ENCODE measurements at places on chromosomes 1 and 21.
A peak's percentile ranks its signal among the peaks of the same experiment; 100 is the strongest.

DNA sequence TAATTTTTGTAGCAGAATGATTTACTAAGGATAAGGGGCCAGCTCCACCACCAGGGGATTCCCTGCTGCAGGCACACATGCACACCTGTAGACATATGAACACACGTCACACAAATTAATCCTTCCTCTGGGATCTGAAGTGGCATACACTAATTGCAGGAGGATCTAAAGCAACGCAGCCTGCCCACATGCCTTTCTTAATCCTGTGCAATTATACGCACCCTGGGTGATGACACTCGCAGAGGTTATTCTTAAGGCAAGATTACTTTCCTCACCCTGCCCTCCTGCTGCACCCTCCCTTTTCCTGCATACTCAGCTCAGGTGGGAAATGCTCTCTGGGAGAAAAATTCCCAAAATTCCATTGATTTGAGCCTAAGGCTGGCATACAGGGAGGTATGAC is 7.5 kb upstream of the LORICRIN start:
- DNase-seq, result no peak

DNA sequence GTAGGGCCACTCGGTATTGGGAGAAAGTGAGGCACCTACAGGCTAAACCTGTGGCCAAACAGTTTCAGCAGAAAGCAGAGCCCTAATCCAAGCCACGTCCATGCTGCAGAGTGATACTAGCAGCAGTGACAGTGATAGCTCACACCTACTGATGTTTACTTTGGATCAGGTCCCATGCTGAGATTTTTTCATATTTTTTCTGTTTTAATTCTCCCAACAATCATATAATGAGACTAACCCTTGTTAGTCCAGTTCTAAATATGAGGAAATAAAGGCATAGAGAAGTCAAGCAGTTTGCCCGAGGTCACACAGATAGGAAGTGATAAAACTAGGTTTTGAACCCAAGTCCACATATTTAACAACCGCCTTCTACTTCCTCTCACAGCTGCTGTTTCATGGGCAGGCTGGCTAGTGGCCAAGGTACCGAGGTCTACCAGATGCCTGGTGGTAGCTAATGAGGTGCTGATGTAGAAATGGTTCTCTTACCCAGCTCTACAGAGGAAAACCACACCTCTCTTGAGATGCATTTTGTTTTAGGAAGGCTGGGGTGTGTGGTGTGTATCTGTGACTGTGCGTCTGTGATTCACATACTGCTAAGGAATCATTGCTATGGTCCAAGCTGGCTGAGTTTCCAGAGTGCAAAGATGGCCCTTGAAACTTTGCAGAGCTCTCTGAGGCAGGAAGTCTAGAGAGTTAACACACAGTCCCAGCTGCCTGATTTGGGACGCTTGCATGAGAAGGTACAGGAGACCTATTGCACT is 80.3 kb upstream of the ARTN start:
- peak; percentile 85 for DNase-seq

DNA sequence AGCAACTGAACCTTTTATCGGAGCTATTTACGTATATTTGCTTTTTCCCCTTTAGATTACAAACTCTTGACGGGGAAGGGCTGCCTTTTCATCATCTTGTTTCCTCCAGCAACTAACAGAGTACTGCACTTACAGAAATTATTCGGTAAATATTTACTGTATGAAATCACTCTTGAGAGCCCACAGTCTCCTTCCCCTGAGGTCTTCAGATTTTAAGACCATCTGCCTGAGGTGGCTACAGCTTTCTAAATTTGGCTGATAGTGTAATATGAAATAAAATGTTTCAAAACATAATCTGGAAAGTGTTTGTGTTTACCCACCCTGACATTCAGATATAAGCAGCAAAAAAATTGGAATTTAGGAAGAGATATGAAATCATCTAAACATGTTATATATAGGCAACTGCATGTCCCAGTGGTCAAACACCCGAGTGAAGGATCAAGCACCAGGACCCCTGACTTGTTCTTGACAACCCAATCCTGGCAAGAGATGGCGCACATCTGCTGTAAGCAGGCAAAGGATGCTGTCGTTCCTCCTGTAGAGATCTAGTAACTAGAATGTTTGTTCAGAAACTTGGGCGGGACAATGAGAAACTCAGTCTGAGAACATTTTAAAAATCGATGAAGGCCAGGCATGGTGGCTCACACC is 60.9 kb downstream of the SIPA1L2 start:
- DNase-seq, result no peak

- no peak for DNase-seq
Measured at GRCh38 chr21:26227130-26227529, 56.6 kb upstream of the APP start.

- DNase-seq, result no peak
Measured at GRCh38 chr21:45403825-45404729, 888 bp upstream of the COL18A1 start.

- DNase-seq, result no peak
Measured at GRCh38 chr1:25725482-25725881, 74.5 kb upstream of the SELENON start.

- DNase-seq, result no peak
Measured at GRCh38 chr21:28822486-28823335, 170.0 kb downstream of the LTN1 start.

- no peak for DNase-seq
Measured at GRCh38 chr1:116667078-116667574, 407 bp downstream of the IGSF3 start.

GRCh38 chr21:42661688-42662429 is 8.4 kb downstream of the PDE9A start:
- DNase-seq, result no peak

GRCh38 chr1:18409609-18410237 is 71.0 kb upstream of the KLHDC7A start:
- DNase-seq, result no peak

DNA sequence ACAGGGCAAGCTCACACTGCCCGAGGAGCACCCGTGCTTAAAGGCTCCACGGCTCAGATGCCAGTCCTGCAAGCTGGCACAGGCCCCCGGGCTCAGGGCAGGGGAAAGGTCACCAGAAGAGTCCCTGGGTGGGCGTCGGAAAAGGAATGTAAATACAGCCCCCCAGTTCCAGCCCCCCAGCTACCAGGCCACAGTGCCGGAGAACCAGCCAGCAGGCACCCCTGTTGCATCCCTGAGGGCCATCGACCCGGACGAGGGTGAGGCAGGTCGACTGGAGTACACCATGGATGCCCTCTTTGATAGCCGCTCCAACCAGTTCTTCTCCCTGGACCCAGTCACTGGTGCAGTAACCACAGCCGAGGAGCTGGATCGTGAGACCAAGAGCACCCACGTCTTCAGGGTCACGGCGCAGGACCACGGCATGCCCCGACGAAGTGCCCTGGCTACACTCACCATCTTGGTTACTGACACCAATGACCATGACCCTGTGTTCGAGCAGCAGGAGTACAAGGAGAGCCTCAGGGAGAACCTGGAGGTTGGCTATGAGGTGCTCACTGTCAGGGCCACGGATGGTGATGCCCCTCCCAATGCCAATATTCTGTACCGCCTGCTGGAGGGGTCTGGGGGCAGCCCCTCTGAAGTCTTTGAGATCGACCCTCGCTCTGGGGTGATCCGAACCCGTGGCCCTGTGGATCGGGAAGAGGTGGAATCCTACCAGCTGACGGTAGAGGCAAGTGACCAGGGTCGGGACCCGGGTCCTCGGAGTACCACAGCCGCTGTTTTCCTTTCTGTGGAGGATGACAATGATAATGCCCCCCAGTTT is 1.3 kb downstream of the CELSR2 start:
- DNase-seq, result no peak

GRCh38 chr1:202688401-202688800 is 21.9 kb downstream of the SYT2 start:
- no peak for DNase-seq

DNA sequence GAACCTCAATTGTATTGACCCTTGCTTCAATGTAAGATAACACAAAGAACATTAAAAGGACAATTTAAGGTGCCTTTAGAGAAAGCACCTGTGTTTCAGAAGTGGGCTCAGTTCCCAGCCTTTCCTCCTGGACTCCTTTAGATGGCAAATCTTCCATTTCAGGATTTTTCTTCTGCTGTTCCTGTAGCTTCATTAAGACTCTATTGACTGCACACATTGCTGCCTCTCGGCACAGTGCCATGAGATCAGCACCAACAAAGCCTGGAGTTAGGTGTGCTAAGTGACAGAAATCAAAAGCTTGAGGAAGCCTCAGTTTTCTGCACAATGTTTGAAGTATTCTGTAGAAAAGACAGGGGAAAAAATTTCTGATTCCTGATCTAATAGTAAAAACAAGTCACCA is 40.6 kb downstream of the NVL start:
- DNase-seq, result no peak

DNA sequence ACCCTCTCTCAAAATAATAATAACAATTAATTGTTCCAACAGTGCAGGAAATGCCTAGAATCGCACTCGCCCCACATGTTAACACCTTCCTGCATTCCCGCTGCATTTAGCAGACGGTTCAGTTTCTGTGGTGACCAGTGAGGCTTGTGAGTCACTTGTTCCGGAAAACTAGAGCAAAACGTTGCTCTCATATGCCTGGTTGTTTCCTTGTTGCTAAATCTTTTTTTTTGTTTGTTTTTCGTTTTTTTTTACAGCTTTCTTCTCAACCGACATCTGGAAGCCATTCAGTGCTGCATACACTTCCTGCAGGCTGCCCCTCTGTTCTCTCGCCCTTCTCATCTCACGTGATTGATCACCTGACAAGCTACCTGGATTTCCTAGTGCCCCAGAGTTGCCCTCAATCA is 56.9 kb upstream of the TMPRSS2 start:
- no peak for DNase-seq

GRCh38 chr1:9881838-9882249 is 28.2 kb downstream of the CTNNBIP1 start:
- no peak for DNase-seq

All from DMS153 (cell line).